Panc1 (cell line): ENCODE measurements at places on chromosomes 11 and 22.

DNA sequence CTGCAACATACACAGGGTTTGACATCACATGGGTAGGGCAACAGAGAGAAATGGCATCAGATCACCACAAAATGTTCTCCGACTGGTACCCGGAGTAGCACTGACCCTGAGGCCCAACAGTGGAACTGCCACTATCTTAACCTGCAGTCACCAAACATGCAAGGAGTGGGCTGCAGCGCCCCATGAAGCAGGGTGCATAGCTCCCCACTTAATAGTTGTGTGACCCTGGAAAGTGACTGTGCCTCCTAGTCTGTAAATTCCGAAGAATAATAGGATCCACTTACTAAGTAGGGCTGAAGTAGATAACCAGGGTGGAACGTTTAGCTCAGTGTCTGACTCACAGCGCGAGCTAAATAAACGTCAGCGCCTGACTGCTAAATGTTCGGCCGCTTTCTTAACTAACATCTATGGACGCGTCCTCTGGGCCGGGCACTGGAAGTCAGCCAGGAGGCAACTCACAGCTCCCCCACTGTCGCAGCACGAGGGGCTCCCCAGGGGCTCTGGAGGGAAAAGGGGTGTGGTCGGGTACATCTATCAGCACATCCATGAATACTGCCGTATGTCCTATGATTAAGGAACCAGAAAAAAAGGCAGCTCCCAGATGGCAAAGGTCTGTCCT lies 777 bp downstream of the LTO1 start:
- no peak for DNase-seq

- DNase-seq, result no peak
Measured at GRCh38 chr11:117840881-117841550, 16.5 kb upstream of the FXYD2 start.

DNA sequence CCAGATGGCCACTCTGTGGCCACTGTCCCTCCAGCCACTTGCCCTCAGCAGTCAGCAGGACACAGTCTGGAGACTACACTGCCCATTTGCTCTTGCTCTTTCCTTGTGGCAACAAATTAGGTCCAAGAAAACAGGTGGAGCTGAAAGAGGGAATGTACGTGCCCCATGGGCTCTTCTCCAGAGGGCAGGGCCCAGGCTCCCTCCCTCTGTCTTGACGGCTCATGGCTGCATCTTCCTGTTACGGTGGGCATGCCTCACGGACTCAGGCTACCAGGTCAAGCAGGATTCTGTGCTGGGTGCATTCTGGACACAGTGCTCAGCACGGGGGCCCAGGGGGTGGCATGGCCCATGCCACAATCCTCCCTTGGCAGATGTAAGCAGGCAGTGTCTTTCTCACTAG lies 71.3 kb downstream of the MED15 start:
- no peak for DNase-seq

GRCh38 chr11:65183201-65183891 lies 1.6 kb downstream of the CAPN1 start:
- DNase-seq, result no peak

DNA sequence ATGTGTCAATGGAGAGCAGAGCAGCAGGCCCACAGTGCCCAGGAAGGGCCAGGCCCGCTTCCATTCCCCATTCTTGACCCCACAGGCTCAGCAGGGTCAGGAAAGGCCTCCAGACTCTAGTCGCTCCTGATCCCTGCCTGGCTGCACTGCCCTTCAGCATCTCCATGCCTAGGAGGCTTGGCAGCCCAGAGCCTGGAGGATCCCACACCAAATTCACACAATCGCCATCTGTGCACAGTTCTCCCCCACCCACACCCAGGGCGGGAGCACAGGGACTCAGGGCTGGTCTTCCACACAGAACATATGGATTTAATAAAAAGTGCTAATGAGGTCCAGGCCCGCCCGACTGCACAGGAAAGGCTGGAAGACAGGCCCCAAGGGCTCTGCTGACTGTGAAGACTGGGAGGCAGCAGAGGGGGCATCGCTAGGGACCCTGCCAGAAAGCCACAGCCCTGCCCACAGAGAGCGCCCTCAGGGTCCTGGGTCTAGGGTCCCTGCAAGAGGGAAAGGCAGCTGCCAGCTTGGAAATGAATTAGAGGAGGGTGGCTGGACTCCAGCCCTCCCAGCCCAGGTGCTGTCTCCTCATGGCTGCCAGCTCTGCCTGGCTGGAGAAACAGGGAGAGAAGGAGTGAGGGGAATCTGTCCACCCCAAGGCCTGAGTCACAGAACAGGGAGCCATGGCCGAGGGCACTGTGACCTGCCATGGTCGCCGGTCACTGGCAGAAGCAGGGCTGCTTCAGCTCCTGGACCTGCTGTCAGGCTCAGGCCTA lies 39.7 kb downstream of the DKK3 start:
- no peak for DNase-seq

DNA sequence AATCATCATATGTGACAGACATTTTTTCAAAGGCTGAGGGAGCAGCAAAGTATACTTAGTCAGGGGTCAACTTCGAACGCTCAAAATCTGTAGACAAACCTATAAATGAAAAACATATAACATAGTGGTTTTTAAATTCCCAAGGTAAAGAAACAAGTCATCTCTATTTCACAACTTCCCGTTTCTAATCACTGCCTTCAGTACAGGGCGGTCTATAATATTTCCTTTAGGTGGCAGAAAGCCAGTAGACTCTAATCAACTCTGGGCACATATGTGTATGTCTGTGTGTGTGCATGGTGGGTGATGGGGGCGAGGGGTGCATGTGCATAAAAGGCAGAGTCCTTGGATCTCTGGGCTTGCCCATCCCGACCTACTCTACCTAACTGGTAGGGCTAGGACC lies 55.0 kb upstream of the ARFGAP3 start:
- no peak for DNase-seq

DNA sequence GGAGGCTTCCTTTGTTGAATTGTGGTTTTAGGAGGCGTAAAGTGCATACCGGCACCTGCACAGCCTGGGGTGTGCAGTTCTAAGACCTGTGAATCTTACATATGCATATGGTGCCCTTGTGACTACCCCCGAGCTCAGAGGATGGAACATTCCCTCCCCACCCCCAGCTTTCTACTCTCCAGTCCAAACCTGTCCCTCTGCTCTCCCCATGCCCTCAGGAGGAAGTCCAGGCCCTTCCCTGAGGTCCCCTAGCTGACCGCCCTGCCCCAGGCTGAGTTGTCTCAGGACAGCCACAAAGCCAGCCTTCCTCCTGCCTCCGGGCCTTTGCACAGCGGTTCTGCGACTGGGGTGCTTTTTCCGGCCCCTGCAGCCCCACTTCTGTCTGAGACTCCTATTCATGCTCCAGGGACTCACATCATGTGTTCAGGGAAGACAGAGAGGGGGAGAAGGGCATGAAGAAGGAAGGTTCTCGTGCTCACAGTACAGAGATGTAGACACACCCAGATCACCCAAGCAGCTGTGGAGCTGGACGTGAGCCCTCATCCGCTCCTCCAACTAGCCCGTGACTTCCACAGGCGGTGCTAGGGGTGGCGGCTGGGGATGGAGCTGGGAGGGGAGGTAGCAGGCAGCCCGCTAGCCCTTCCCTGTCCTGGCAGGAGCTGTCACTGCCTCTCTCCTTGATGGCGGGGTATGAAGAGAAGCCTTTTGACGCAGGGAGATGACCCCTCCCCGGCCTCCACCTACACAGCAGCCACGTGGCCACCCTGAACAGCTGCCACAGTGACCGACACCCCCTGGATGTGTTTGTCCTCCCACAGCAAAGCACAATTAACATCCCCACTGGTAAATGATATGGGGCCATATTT lies 50.8 kb downstream of the FLRT1 start:
- DNase-seq, result no peak

- DNase-seq, result no peak
Measured at GRCh38 chr11:116857936-116858335, 20.5 kb upstream of the APOA1 start.

DNA sequence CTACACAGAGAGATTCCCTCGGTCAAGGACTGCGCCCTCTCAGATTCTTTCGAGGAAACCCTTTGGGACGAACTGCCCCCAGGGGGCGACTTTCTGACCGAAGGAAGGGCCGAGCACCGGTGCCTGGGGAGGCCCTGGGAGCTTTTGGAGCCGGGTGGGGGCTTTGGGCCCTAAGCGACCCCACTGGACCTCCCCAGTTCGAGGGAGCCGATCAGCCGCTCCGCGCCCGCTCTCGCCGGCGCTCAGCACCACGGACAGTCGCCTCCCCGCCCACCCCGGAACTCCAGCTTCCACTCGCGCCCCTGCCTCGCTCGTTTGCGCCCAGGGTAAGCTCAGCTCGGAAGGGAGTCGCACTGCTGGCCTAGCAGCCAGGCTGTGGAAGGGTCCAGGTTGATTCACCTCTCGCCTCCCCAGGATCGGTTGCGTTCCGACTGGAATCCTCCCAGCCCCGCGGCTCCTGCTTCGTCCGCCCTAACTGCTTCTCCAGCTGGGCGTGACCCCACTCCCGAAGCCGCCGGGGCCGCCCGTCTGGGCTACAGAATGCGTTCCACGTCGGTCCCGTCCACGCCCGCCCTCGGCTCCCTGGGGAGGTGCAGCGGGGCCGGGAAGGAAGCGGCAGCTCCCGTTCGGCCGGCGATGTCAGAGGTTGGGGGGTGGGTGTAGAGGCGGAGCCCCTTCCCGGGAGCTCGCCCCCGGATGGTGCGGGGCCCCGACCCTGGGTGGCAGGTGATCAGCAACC lies 428 bp downstream of the SCN3B start:
- no peak for DNase-seq

DNA sequence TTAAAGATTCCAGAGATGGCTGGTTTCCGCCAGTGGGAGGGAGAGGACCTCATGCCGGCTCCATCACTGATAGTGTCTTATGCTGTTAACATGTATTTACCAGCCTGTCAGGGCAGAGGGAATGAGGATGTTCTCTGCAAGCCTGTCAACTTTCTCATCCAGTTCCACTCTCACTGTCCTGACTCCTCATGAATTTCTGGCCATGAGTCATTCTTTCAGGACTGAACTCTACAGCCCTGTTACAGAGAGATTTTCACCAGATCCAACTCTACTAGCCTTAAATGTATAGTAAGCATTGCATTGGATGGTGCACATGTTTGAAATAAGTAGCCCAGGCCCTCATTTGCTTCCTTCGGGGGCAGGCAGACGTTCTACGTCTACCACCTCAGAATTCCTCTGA lies 387.7 kb downstream of the TMEM135 start:
- no peak for DNase-seq

DNA sequence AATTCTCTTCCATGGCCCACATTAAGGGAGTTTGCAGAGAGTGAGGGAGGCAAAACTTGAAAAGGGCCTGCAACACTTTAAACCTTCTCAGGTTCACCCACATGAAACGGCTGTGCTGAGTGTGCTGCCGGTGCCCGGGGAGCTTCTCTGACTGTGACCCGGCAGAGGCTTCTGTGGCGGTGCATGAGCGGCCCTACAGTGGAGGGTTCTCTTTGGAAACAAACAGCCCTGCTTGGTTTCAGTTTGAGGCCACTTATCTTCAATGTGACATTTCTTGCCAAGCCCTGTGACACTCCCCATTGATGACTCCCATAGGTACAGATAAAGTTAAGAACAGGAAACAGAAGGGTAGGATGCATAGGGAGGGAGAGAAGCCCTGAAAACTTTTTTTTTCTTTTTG lies 31.8 kb downstream of the FAM118A start:
- no peak for DNase-seq

- no peak for DNase-seq
Measured at GRCh38 chr11:119476666-119477331, 53.8 kb upstream of the THY1 start.

DNA sequence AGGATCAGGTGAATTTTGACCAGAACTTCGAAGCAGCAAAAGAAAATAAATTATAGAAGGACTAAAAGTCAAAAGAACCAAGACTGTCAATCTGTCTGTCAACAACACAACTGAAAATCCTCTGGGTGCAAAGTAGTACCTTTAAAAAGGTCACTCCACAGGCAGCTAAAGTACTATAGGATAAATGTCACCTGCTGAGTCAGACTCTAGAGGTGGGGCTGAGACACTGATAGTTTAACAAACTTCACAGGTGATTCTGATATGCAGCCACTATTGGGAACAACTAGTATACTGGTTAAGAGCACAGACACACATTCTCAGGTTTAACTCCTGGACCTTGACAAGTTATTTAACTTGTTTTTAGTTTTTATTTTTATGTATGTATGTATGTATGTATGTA lies 107.3 kb downstream of the FCHSD2 start:
- no peak for DNase-seq

DNA sequence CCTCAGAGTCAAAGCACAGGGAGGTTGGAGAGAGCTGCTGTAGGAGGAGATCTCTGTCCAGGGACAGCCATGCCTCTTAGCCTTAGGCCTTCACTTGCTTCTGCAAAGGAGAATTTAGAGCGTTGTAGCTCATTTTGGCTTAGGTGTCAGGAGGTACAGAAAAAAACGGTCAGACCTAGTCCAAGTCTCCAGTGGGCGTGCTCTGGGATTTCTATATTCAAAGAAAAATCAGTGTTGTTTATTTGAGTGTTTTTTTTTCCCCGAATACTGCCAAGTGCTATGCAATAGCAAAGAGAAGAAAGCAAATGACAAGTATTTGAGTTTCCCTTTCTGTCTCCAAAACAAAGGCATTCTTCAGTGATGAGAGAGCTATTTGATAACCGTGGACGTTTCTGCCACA lies 22.7 kb upstream of the OPCML start:
- DNase-seq, result no peak

DNA sequence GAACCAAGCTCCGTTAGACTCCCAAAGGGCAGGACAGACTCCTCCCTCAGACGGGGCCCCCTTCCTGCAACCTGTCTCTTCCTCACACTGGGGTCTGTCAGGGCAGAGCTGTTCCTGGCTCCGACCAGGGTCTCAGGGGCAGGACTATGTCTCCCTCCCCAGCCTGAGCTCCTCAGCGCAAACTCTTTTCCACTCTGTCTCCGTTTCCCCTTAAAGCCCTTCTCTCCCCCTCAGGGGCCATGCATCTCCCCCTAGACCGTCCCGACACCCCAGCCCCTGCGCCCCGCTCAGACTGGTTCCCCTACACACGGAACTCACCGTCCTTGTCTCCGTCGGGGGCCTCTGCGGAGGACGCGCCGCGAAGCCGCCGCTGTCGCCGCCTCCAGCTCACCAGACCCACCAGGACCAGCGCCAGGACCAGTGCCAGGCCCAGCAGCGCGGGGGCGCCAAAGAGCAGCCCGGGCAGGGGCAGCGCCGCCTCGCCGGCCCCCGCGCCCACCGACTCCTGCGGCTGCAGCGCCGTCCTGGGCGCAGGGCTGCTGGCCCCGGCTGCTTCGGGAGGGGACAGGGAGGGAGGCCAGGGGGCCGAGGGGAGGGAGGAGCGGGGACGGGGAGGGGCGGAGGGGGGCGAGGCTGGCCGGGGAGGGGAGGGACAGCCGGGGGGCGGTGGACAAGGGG lies 684 bp downstream of the TNFRSF13C start:
- DNase-seq, result no peak

DNA sequence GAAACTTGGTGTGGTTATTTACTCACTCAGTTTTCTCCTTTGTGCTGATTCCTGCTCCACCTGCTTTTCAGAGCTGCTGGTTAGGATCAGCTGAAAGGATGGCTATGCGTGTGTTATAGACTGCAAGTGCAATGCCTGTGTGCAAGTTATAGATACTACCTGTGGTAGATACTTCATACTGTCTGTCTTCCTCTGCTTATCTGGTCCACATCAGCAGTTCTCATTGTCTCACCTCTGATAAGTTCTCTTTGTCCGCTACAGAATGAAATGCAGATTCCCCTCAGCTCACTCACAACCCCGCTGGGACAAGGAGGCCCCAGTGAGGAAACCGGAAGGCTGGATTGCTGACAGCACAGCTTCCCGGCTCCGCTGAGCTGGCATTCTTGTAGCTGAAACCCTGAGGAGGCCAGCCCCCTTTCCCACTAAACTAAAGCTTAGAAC lies 37.5 kb upstream of the LYVE1 start:
- no peak for DNase-seq
